Activated T-cell treated with anti-CD3 and anti-CD28 coated beads, Interleukin-2, amount 50 U/mL, for 24 hours (primary cell): ENCODE measurements at places on chromosomes 13 and 19.
A peak's percentile ranks its signal among the peaks of the same experiment; 100 is the strongest.

GRCh38 chr13:68345963-68346531 is 1115.9 kb upstream of the PCDH9 start:
- no peak for DNase-seq

DNA sequence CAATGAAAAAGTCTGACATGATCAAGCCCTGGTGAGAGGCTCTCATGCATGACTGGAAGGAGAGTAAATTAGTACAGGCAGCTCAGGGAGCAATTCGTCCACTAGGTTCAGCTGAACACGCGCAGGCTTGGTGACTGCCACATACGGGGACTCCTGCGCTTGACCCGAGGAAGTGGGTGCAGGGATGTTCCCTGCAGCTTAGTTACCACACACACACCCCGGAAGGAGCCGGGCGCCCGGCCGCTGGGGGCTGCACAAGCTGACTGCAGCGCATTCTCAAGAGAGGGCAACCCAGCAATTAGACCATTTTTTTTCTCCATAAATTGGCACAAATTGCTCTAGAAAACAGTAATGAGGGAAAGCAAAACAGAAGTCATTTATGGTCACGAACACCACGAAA is 23.0 kb upstream of the MIER2 start:
- no peak for DNase-seq

DNA sequence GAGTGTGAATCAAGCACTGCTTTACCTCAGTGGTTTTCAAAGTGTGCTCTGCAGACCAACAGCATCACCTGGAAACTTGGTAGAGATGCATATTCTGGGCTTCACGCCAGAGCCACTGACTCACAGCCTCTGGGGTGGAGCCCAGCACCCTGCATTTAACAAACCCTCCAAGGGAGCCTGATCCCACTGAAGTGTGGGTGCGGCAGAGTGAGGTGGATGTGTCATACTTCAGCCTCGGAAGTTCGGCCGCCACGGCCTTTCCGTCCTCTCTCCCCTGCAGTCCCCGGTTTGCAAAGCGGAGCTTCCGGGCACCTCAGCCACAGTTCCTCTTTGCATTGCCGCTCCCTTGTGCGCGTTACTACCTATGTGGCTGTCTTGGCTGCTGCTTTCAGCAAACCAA is 33.3 kb upstream of the MICU2 start:
- peak; percentile 39 for DNase-seq

GRCh38 chr13:19957320-19958154 is 990 bp upstream of the ZMYM2 start:
- DNase-seq: peak; percentile 87

DNA sequence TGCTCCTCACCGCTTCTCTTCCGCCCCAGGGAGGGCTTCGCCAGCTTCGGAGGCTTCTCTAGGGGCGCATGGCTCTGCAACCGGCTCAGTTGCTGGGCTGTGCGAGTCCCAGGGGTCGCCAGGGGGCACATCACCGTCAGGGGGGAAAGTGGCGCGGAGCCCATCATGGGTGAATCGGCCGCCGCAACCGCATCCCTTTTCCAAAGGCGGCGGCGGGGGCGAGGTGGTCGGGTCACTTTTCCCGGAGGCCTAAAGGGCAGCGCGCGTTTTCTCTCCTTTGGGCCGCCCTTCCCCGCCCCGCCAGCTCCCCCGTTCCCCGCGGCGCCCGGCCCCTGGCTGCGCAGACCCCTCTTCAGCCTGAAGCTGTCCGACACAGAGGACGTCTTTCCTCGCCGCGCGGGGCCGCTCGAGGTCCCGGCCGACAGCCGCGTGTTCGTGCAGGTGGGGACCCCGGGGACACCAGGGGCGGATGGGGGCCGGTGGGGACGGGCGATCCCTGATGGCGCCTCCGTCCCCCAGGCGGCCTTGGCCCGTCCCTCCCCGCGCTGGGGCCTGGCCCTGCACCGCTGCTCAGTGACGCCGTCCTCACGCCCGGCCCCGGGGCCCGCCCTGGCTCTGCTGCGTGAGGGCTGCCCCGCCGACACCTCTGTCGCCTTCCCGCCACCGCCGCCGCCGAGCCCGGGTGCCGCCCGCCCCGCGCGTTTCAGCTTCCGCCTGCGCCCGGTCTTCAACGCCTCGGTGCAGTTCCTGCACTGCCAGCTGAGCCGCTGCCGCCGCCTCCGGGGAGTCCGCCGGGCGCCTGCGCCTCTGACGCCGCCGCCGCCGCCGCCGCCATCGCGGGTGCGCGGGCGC is 1.7 kb downstream of the TGFBR3L start:
- DNase-seq: peak; percentile 73

GRCh38 chr13:25988661-25989060 is 63.2 kb downstream of the SHISA2 start:
- DNase-seq: no peak

DNA sequence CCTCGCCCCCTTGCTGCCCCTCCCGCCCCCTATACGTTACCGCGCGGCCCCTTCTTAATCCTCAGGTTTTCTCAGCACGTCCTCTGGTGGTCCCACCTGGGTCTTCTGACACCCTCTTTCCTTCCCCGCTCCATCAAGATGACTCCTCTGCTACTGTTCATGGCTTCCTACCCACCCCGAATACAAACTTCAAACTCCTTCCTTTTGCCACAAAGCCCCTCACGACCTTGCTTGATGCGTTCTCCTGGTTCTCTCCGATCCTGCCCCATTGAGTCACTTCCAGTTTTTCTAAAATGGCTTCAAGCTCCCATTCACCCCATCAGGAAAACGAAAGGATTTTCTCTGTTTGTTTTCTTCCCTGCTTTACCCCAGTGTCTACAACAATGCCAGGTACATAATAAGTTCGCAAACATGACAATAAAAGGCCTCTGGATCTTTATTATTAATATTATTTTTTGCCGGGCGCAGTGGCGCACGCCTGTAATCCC is 734 bp upstream of the SERTAD3 start:
- no peak for DNase-seq
